ENCODE measurements at places on chromosomes 11 and 22.
A peak's percentile ranks its signal among the peaks of the same experiment; 100 is the strongest.

DNA sequence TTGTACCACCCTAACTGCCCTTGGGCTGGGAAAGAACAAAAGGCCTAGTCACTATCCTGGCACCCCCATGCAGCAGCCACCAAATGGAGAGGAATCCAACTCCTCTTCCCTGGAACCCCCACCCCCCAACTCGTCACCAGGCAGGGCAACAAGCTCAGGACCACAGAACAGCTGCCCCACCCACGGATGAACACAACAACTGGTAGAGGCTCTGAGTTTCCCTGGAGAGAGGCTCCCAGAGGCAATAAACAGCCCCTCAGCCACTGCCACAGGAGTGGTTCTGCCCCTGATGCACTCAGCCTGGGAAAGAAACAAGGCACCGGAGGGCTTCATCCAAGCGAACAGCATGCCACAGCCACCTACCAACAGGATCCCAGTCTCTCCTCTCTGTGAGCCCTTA is 778.4 kb upstream of the FAT3 start:
- DNase-seq, result no peak

DNA sequence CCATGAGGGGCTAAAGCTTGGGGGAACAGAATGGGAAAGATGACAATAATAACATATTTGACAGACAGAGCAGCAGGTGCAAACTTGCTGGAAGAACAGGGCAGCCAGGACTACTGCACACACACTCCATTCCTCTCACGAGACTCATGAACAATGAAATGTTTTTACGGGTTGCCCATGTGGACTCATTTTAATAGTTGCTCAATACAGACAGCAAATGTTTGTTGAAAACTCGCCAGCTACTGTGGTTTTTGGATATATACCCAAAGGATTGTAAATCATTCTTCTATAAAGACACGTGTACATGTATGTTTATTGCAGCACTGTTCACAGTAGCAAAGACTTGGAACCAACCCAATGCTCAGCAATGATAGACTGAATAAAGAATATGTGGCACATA is 10.3 kb downstream of the SYT13 start:
- peak; percentile 27 for DNase-seq

- DNase-seq, result no peak
Observed at GRCh38 chr11:13713982-13714381, 45.5 kb downstream of the FAR1 start.

GRCh38 chr11:117517097-117517496 is 189.4 kb downstream of the CEP164 start:
- no peak for DNase-seq

DNA sequence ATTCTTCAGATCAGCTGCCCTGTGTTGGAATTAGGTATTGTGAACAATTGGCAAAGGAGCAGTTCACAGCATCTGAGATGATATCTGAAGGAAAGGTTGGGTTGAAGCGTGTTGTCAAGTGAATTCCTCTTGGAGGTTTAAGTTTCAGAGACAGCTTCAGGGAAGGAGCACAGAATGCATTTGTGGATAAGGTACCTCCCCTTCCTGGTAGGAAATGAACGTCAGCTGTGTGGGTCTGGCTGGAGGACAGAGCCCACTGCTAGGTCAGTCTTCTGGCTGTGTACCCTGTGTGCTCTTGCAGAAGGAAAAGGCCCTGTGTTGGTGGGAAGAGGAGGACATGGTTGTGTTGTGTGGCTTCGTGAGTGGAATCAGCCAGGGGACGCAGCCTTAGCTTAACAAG is 88.1 kb upstream of the GAL start:
- no peak for DNase-seq

DNA sequence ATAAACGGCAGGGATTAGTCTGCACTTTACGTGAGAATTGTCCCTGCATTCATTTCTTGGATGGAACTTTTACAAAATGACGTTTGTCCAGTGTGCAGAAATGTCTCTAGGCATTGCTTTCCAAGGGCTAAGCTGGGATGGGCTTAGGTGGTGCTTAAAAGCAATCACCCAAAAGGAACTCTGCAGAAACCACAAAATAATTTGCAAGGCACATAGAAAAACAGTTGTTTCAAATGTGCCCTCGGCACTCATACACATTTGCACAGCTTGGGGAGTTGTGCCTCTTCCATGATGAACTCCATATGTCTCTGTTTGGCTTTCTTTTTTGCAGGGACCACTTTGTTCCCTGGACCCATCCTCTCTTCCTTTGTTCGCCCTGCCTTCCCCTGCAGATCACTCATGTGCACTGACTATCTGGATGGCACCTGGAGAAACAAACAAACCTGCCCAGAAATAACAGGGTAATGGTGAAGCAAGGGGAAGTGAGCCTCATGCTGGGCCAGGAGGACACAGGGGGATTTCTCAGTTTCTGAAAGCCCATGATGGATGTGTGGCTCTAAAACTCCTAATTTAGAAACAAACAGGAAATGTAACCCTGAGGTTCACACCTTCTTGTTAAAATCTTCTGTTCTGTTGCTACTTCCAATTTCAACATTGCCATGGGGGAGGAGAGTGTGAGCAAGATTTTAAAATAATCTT is 150.2 kb downstream of the SNX19 start:
- no peak for DNase-seq

DNA sequence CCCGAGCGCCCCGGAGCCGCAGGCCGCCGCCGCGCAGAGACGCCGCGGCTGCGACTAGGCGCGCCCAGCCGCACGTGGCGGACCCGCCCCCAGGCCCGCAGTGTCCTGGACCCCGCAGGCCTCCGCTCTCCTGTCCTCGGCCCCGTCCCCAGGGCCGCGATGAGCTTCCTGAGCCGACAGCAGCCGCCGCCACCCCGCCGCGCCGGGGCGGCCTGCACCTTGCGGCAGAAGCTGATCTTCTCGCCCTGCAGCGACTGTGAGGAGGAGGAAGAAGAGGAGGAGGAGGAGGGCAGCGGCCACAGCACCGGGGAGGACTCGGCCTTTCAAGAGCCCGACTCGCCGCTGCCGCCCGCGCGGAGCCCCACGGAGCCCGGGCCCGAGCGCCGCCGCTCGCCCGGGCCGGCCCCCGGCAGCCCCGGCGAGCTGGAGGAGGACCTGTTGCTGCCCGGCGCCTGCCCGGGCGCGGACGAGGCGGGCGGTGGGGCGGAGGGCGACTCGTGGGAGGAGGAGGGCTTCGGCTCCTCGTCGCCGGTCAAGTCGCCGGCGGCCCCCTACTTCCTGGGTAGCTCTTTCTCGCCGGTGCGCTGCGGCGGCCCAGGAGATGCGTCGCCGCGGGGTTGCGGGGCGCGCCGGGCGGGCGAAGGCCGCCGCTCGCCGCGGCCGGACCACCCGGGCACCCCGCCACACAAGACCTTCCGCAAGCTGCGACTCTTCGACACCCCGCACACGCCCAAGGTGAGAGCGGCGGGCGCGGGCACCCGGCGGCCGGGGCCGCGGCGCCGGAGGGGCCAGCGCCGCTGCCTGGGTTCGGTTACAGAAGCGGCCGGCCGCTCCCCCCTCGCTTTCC is 528 bp downstream of the WEE1 start:
- peak; percentile 16 for DNase-seq

DNA sequence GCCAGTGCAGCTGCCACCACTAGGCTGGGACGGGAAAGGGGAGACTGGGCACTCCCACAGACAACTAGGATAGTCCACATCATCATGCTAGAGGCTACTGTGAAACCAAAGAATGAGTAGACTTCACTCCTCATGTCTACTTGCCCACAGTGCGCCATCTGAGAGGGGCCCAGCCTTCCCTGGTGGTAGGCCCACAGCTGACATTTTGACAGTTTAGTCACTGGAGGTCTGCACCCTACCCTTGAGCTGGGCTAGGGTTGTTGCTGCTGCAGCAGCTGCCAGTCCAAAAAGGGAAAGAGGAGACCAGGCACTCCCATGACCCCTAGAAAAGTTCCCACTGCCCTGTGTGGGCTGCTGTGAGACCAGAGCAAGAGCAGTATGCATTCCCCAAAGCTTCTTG is 141.2 kb downstream of the DLG2 start:
- no peak for DNase-seq

- DNase-seq, result no peak
Observed at GRCh38 chr11:34305193-34305592, 52.6 kb downstream of the ABTB2 start.

- DNase-seq, result no peak
Observed at GRCh38 chr22:19480173-19480568, 451 bp downstream of the CDC45 start.

Measured in fibroblast of the aortic adventitia (primary cell).